ENCODE measurements at places on chromosomes 7 and 10.
A peak's percentile ranks its signal among the peaks of the same experiment; 100 is the strongest.

GRCh38 chr10:123463181-123463580 is 203.0 kb upstream of the GPR26 start:
- no peak for DNase-seq

- DNase-seq: no peak
These were observed 14.9 kb upstream of the EZH2 start for GRCh38 chr7:148898845-148899484.

DNA sequence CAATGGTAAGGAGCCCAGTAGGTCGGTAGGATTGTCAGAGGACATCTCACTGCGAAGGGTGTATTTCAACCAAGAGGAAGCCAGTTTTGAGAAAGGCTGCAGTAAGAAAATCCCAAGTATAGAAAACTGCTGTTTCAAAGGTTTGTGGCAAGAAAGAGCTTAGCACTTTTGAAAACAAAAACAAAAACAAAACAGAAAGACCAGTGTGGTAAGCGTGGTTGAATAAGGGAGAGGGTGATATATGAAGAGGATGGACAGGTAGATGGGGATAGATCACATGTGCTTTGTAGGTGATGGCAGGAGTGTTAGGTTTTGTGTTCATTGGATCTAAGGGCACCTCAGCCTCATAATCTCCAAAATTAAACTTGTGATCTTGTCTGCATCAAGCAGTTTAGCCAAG is 141.6 kb upstream of the WNT16 start:
- DNase-seq: no peak

DNA sequence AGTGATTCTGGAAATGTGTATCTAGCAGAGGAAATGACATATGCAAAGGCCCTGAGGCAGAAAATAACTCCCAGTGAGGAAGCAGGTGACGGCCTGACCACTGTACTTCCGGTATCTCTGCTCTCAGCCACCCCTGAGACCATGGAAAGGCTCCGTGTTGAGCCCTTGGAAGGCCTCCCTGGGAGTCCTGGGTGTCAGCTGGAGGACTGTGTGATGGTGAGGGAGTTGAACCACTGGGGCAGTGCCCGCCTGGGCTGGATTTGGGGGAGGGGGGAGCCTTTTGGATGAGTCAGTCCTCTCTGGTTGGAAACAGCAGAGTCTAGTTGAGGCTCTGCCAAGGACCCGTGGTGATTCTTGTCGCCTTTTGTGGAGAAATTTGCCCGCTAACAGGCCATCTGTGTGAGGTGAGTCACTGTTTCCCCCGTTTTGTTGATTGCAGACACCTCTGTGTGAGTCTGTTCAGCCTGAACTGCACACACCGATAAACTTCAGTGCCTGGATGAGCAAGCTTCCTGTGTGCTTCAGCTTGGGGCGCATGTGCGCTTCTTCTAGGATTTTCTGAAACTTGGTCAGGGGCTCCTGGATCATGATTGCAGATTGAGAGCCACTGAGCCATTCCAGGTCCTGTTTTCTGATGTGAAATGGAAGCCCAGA is 98.6 kb downstream of the GRK5 start:
- DNase-seq: peak; percentile 77

DNA sequence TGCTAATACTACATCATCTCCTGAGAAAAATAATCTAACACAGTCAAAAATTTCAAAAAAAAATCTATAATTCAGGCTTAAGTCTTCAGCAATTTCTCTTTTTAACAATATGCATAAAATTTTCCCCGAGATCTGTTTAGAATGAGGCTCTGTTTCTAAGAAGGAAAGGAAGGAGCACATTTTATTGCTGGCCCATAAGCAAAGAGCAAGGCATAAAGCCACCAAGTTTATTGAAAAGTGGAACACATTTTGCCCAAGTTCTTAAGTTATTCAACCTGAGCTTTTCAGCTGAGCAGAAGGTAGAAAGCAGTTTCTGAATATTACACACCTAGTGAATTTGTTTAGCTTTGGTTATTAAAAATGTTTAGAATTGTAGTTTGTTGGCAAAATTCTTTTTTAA is 73.9 kb downstream of the AGMO start:
- DNase-seq: no peak

- no peak for DNase-seq
These were observed 26.0 kb upstream of the ZNF735 start for GRCh38 chr7:64180989-64181388.

- no peak for DNase-seq
These were observed 34.2 kb downstream of the PDGFA start for GRCh38 chr7:485188-486081.

- no peak for DNase-seq
These were observed 223.6 kb downstream of the IPMK start for GRCh38 chr10:58044072-58044471.

DNA sequence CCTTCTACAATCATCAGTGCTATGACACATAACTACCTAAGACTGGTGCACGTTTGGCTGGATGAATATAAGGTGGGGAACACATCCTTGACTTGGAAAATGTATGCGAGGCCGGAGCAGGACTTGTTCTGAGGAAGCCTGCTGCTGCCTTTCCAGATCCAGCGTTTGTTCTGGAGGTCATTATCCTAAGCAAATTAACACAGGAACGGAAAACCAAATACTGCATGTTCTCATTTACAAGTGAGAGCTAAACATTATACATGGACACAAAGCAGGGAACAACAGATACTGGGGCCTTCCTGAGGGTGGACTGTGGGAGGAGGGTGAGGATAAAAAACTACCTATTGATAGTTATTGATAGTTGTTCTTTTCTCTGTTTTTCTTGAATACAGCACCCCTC is 10.8 kb upstream of the GALNT11 start:
- DNase-seq: no peak

GRCh38 chr10:110562348-110562747 is 5.1 kb upstream of the SMC3 start:
- no peak for DNase-seq

DNA sequence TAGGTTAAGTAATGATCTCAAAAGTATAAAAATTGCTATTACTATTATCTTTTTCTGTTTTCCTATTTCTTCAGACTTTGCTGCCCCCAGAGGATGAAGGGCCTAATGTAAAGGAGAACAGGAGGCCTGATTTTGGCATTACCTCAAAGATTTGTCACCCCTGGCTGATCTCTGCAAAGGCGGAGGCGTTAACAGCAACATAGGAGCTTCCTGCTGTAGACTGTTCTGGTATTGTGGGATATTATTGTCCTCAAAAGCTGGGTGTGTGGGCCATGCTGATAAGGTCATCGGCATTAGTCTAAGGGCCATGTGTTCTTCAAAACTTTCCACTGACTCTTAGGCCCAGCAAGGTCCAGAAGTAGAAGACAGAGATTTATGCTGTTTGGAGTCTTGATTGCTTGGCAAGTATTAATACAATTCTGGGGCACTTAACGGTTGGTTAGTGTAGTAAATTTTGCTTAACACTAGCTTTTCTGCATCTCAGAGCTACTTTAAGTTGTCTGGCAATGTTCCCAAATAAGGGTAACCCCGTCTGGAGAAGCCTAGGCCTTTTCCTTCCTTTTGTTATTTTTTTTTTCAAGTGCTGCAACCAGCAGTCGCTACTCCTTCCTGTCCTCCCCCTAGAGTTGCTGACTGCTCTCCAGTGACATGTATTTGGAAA is 14.0 kb upstream of the ENTPD1 start:
- peak; percentile 10 for DNase-seq

DNA sequence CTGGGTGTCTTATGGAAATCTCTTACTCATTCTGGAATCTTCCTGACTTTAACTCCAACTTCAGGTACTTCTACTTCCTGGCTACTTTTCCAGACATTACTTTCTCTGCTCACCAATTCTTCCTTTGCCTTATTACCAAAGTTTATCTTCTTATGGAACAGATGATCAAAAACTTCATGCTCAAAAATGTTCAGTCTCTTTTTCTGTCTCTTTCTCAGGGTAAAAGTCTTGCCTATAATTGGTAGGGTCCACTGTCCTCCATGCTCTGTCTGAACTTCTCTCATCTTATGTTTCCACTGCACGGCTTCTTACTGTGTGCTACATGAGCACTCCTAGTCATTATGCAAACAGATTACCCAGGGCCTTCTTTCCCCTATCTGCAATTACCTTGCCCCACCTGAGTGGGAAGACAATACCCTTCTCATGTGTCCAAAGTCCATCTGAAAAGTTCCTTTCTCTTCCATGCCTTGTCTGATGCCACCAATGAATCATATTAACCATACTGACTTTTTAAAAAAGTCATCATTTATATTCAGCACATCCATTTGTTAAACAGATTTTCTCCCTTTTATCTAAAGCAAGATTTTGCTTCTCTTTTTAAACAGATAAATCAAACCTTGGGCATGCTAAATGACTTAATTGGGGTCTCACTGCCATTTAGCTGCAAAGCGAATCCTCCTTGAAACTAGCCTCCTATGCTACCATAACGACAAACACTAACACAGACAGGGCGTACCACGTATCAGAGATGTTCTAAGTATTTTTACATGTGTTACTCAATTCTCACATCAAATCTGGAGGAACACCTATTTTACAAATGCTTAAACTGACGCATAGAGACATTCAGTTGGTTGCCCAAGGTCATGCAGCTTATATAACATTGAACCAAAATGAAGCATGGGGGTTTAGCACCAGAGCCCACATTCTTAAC is 48.8 kb downstream of the SEMA3C start:
- DNase-seq: peak; percentile 73

Measured in hepatocyte (in vitro differentiated cells).